ENCODE measurements at places on chromosomes 5 and 9.

DNA sequence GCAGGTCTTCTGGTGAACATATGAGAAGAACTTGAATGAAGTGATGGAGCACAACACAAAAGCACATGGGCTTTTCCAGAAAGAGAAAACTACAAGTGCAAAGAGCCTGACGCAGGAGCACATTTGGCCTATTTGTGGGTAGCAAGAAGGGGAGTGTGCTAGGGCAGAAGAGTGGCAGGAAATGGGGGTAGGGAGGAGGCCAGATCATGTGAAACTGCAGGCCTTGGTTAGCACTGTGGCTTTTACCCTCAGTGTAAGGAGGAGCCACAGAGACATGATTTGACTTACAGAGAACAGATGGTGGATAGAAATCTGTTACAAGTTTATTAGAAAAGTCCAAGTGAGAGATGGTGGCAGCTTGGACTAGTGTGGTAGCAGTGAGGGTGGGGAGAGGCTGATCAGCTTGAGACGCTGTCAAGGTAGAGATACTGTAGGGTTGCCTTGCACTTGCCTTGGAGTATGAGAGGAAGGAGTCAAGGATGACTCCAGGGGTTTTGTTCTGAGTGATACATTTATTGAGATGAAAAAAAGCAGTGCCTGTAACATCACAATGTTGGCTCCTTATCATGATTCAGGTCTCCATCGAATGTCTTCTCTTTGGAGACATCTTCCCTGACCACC, 126.7 kb downstream of the PPP2R2B start:
- no peak for DNase-seq

DNA sequence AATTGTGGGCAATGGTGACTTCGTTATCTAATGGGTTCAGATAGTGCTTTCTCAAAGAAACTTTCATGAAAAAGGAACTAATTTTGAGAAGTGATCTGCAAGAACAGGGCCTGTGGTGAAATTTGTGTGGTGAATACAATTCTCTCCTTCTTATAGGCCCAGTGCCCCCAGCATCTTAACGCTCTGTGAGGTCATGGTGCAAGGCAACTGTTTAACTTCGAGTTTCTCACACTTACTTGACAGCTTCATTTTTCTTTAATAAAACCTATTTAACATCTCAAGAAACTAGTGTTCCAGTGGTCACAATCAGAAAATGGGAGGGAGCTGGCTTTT, 69.2 kb downstream of the FAM114A2 start:
- DNase-seq: no peak

DNA sequence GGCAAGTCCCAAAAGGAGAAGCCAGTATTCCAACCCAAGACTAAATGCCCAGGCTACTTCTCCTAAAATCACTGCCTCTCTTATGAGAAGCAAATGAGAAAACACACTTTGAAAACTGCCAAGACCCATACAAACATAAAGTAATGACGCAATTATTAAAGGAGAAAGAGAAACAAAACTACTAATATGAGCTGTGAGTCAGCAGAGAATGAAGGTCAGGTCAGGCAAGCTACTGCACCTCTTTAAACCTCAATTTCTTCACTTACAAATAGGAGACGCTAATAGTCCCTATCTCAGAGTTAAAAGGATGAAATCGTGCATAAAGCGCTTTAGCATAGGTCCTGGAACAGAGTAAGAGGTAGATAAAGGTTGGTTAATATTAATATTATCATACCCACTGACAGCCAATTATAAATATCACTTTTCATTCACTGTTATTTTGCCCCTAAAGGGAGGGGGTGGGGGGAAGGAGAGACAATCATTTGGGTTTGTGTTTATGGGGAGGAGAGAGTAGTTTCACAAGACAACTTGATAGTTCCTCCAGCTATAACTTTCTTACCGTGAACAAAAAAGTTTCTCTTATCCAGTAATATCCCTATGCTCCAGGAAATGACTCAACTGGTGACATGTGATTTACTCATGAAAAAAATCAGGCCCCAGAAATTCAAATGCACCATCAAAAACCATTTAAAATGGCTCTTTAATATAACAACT, 3.6 kb downstream of the PSMB7 start:
- DNase-seq: no peak

- DNase-seq: no peak
Measured at GRCh38 chr9:14310311-14310710, 3.6 kb downstream of the NFIB start.

GRCh38 chr5:12277504-12278192, 373.4 kb upstream of the CTNND2 start:
- no peak for DNase-seq

DNA sequence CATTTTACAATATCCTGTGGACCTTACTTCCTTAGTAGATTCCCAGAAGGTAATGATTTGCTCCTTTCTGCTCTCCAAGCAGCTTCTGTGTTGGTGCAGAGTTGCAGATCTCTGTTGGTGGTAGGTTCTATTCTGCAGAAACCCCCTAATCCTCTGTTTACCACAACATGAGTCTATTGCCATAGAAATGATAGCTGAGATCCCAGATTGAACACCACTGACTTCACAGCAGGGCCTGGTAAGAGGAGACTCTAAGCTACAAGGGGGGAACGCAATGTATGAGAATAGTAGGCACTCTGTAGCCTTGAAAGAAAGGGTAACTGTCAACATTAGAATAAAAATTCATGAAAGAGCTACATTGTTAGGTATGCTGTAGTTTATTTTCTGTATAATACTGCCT, 59.5 kb downstream of the MUSK start:
- DNase-seq: no peak

DNA sequence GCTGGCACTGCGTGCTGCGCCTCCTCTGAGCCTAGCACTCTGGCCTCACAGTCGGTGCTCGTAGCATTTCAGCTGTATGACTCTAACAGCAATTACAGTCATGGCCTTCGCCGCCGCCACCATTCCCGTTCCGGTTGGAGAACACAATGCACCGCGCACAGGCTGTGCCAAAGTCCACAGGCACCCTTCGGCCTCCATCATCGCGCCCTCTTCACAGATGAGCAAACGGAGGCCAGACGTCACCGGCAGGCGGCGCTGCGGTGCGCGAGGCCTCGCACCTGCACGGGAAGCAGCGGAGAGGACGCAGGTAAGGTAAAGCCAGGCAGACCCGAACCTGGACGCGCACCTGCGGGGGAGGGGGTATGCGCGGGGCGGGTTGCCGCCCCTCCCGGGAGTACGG, 128.9 kb downstream of the BARX1 start:
- no peak for DNase-seq

DNA sequence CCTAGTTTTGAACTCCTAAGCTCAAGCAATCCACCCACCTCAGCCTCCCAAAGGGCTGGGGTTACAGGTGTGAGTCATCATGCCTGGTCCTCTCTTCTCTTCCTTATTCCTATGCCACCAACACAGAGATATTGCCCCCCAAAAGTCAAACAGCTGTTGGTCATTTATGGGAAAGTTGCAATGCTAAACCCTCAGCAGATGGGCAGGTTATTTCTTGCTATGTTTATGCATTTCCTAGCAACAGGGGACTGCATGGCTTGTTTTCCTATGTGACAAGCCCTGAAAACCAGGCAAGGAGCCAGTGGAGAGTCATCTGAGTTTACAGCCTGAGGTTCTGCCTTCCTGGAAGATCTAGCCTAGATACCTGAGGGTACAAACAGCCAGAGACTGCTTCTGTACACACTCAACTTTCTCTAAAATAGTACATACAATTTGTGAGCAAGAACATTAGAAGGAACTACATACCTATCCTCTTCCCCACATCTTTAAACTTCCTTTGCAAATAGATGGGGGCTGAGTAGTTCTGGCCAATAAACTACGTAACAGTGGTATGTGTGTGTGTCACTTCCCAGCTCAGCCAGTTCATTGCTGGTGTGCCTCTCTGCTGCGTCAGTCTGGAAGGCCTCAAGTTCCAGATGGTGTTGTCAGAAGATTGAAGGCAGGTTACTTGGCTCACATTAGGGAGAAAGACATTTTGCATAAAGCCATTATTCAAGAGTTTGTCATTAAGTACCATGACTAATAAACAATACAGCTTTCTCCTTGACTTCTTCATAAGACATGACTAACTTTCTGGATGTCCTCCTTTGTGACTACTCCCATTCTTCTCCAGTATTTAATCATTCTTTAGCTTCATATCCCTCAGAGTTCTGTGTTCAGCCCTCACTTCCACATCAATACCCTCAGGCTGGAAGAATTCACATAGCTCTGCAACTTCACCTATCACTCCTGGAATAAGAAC, 65.3 kb downstream of the CSNK1A1 start:
- no peak for DNase-seq

DNA sequence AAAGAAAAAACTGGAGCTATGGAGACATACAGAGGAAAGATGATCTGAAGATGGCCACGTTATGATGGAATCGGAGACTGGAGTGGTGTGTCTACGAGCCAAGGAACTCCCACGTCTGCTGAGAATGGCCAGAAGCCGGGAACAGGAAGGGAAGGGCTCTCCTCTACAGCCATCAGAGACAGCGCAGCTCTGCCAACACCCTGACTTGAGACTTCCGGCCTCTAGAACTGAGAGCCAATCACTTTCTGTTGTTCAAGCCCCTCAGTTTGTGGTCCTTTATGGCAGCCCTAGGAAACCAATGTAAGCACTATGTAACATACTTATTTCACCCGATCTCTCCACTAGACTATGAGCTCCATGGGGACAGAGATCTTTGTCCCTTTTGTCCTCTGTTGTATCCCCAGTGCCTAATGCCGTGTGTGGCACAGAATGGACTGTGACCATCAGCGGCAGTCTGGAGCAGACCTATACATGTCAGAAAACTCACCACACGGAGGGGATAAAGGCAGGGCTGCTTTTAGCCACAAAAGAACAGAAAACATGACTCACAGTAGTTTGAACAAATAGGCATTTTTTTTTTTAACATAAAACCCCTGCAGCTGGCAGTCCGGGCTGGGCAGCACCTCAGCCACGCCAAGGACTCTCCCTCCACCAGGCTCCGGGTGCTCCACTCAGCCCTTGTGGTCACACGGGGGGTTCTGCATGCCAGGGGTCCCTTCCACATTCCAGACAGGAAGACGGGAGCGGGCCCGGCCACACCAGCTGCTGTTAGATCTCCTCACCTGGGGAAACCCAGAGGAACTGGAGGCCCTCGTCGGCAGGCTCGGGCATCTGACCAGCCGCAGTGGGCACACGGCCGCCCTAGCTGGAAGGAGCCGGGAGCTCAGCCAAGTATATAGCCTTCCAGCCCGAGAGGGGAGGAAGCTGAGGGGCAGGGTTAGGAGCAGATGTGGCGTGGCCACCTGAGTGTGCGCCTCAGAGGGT, 16.1 kb upstream of the MXD3 start:
- DNase-seq: no peak

DNA sequence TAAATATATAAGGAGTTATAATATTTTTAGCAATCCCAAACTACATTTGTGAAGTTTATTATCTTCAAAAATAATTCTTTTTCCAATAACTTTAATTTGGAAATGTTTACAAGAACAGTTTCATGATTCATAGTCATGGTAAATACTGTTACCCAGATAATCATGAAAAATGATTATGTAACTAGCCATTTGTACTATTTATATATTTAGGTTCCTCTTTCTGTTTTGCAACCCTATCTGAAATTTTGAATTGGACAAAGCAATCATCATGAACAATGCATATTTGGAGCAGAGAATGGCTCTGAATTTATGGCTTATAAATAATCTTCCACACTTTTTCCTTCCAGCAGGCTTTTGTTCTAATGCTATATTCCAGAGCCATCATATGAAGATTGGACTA, 499.7 kb downstream of the SLCO4C1 start:
- no peak for DNase-seq

DNA sequence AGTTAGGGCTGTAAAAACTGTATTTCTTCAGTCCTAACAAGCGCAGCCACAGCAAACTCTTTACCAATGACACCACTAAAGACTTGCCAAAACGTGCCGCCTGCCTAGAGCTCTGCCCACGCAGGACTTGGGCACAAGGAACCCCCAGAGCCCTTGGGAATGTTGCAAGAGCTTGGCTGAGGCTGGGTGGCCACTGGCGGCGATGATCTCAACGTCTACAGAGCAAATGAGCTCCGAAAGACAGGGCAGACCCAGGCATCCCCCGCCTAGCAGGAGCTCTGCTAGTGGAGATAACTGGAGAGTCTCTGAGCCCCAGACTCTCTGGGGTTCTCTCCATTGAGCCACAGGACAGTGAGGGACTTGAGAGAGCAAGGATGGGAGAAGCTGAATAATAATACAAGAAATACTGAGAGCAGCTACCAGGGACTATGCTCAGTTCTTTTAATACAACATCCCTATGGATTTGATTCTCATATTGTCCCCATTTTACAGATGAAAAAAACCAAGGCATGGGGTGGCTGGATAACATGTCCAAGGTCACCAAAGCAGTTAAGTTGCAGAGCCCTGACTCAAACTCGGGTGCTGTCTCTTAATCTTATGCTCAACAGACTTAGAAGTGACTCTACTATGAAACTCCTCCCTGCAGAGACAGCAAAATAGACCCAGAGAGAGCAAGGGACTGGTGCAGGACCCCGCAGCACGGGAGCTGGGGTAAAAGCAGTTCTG, 32.5 kb downstream of the SHB start:
- DNase-seq: no peak

DNA sequence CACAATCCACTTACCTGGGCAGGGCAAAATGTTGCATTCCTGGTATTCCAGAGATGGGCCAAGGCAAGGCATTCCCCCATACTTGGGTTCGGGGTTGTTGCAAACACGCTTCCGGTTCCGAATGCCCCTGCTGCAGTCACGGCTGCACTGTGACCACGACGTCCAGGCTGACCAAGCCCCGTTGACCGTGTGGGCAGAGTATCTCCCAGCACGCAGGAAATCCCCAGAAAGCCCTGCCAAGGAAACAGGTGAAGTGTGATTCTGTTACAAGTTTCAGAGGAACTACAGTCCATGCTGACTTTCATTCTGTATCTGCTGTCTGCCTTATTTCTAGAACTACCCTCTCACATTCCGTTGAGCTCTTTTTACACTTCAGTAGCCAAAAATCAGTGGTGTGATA, 483.0 kb downstream of the SEMA5A start:
- DNase-seq: no peak

DNA sequence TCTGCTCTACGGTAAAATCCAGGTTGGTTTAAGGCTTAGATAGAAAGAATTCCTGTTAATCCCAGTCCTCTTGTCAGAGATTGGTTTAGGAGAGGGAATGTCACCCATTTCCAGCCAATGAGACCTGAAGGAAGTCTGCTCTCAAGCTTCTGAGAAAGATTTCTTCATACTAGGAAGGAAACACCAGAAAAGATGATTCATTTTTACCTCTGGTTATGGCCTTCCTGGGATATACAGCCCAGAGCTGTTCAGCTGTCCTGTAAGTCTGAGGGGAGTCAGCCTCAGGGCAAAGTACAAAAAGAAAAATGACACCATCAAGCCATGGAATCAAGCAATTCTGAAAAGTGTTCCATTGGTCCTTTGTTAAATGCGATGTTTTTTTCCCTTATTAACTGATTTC, 18.6 kb upstream of the CFAP95 start:
- no peak for DNase-seq

DNA sequence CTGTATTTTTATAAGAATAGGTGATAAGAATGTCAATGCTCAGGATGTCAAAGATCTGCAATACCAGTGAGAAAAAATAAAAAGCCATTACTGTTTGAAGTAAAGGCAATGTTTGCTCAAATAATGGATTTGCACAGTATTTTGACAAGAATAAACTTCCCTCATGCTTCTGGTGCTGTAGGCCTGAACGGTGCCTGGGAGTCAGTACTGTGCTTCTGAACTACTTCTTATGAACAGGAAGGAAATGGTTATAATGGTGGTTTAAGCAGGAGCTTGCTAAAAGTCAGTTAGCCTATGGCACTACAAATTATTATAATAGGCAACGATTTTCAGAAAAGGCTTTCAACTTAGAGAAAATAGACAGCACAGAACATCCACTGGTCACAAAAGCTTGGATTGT, 548.3 kb upstream of the CDH18 start:
- DNase-seq: no peak

- no peak for DNase-seq
Measured at GRCh38 chr5:4018007-4018406, 422.4 kb downstream of the IRX1 start.
